ENCODE measurements at places on chromosomes 13 and 19. TPM values are rescaled to one million over a fixed set of nuclear protein-coding genes. Genes with fewer than 3 reads are reported as not detected.

GRCh38 chr13:109862627-109863026, 76.2 kb upstream of the IRS2 start:
- no peak overlapping the region for H3K27ac ChIP-seq
- peaks cover 2% of the 10 kb centered on the region for H3K27me3 ChIP-seq
- DNase-seq: no peak
- H3K4me1 ChIP-seq: peaks cover 5% of the 10 kb centered on the region
- no peaks in the 10 kb centered on the region for H3K36me3 ChIP-seq
- H3K4me3 ChIP-seq: no peak overlapping the region

- peak; percentile 89 for DNase-seq
- H3K36me3 ChIP-seq: no peaks in the 10 kb centered on the region
- peak overlapping the region; percentile 50 for H3K4me3 ChIP-seq
- no peak overlapping the region for H3K27ac ChIP-seq
Observed at GRCh38 chr13:22925881-22926747, 254.7 kb upstream of the SGCG start.

DNA sequence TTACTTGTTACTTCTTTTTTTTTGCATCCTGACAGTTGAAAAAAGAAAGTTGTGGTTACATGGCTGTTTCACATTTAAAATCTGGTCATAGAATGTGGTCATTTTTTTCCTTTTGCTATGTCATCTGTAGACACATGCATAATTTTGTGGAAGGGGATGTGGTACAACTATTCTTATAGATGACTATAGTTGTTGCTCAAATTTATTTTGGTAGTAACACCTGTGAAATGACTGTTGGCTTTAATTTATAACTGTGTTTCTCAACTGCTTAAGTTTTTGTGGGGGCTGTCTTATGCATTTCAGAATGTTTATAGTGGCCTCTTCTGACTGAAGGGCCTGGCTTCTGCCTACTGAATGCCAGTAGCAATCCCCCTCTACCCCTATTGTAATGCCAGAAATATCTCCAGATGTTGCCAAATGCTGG, 130.5 kb downstream of the PAN3 start:
- DNase-seq: no peak
- no peak overlapping the region for H3K4me3 ChIP-seq
- H3K36me3 ChIP-seq: peaks cover 64% of the 10 kb centered on the region
- H3K27me3 ChIP-seq: no peaks in the 10 kb centered on the region
- H3K4me1 ChIP-seq: no peaks in the 10 kb centered on the region

DNA sequence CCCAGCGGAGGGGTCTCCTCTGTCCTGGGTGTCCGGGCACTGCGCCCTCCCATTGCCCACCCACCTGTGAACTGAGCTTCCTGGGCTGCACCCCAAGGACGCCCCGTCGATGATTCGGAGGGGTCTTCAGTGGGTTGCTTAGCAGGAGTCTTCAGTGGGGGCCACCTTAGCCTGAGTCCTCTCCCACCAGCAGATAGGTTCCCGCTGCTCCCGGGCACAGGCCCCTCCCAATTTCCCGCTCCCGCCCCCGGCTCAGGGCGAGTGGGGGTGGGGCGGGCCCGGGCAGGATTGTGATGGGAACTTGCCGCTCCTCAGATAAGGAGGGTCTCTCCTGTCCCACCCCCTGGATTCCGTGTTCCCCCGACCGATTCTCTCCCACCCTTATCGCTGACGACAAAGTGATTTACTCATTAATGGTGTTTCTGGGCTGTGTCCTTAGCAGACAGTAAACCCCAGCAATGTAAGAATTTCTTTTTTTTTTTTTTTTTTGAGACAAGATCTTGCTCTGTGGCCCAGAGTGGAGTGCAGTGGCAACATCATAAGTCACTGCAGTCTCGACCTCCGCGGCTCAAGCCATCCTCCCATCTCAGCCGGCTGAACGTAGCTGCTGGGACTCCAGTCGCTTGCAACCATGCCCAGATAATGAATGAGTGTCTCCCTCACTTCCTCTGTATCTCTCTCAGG, 655 bp upstream of the S1PR5 start:
- H3K4me1 ChIP-seq: peaks cover 57% of the 10 kb centered on the region
- peaks cover 13% of the 10 kb centered on the region for H3K36me3 ChIP-seq
- peak overlapping the region; percentile 78 for H3K27ac ChIP-seq
- peaks cover 66% of the 10 kb centered on the region for H3K27me3 ChIP-seq

GRCh38 chr19:47356900-47357299, 7.8 kb downstream of the DHX34 start:
- H3K4me3 ChIP-seq: no peak overlapping the region
- H3K27ac ChIP-seq: no peak overlapping the region
- no peaks in the 10 kb centered on the region for H3K27me3 ChIP-seq
- no peaks in the 10 kb centered on the region for H3K4me1 ChIP-seq
- no peak for DNase-seq

The FCER2 gene
- not detected for total RNA-seq

GRCh38 chr13:43223216-43223615, 199.8 kb downstream of the DNAJC15 start:
- no peaks in the 10 kb centered on the region for H3K36me3 ChIP-seq
- H3K27ac ChIP-seq: no peak overlapping the region
- H3K27me3 ChIP-seq: no peaks in the 10 kb centered on the region
- H3K4me3 ChIP-seq: no peak overlapping the region

DNA sequence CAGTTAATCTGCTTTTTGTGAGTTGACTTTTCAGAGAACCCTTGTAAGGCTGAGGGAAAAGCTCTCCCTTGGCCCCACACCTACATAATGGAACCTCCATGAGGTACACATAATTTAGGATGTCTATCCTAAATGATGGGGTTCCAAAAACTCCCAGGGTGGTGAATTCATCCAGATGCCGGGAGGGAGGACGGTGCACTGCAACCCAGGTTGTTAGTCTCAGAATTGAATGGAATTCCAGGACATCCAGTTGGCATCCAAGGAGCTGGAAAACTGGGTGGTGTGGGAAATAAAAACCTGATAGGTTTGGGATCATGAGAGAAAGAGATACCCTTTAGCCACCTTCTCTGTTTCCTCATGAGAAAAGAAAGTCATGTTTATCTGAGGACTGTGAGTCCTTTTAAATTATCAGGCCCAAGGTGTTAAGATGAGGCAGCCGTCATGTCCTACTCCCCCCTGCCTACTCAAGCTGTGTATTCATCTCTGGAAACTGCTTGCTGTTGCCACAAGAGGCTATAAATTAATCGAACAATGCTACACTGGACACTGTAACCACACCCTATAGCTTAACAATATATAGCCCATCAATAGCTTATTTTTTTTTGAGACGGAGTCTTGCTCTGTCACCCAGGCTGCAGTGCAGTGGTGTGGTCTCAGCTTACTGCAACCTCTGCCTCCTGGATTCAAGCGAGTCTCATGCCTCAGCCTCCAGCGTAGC, 49.5 kb downstream of the C13orf46 start:
- peaks cover 27% of the 10 kb centered on the region for H3K4me1 ChIP-seq
- H3K27me3 ChIP-seq: peaks cover under 1% of the 10 kb centered on the region
- H3K4me3 ChIP-seq: no peak overlapping the region
- DNase-seq: no peak
- H3K27ac ChIP-seq: no peak overlapping the region
- H3K36me3 ChIP-seq: no peaks in the 10 kb centered on the region

- no peaks in the 10 kb centered on the region for H3K27me3 ChIP-seq
- no peak overlapping the region for H3K27ac ChIP-seq
- DNase-seq: no peak
- no peaks in the 10 kb centered on the region for H3K36me3 ChIP-seq
- H3K4me1 ChIP-seq: peaks cover 15% of the 10 kb centered on the region
- H3K4me3 ChIP-seq: no peak overlapping the region
Observed at GRCh38 chr19:34595683-34596082, 81.3 kb downstream of the SCGB2B2 start.

The MYPOP gene
- total RNA-seq: 4.4 TPM

- no peaks in the 10 kb centered on the region for H3K36me3 ChIP-seq
- peaks cover 16% of the 10 kb centered on the region for H3K4me1 ChIP-seq
- no peak overlapping the region for H3K4me3 ChIP-seq
- H3K27ac ChIP-seq: no peak overlapping the region
Observed at GRCh38 chr13:28822151-28822550, 2.0 kb downstream of the MTUS2 start.

- no peak for DNase-seq
Observed at GRCh38 chr19:11279505-11280236, 16.3 kb upstream of the TSPAN16 start.

The OR10H1 gene
- total RNA-seq: not detected

The COMP gene
- 9.1 TPM for total RNA-seq

GRCh38 chr13:61024046-61024445, 391.6 kb downstream of the PCDH20 start:
- no peaks in the 10 kb centered on the region for H3K27me3 ChIP-seq
- H3K27ac ChIP-seq: no peak overlapping the region
- no peak overlapping the region for H3K4me3 ChIP-seq
- no peak for DNase-seq
- no peaks in the 10 kb centered on the region for H3K36me3 ChIP-seq

The RFPL4AL1 gene
- not detected for total RNA-seq

The SLC5A5 gene
- not detected for total RNA-seq

DNA sequence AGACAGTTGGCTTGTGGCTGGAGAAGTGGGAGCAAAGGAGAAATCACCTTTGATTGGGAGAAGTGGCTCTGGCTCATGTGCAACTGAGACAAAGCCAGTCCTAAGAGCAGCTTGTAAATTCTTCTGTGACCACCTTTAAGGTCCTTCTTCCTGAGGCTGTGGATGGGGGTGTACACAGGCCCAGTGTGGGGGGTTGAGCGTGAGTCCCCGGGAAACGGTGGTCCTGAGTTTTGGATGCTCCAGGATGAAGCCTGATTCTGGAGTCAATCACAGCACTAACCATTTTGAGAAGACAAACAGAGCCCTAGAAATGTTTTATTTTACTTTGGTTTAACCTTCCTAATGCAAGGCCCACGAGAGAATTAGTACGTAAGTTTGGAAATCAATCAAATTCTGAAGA, 3.9 kb upstream of the CEBPA start:
- H3K27me3 ChIP-seq: peaks cover 4% of the 10 kb centered on the region
- no peak overlapping the region for H3K27ac ChIP-seq
- no peaks in the 10 kb centered on the region for H3K36me3 ChIP-seq
- peaks cover 25% of the 10 kb centered on the region for H3K4me1 ChIP-seq
- no peak for DNase-seq

The IGFL4 gene
- 7.6 TPM for total RNA-seq

The SLC7A10 gene
- 0.93 TPM for total RNA-seq

Measured in suprapubic skin (tissue), 4 donors.